ENCODE measurements at places on chromosomes 7 and 10. TPM values are rescaled to one million over a fixed set of nuclear protein-coding genes. Genes with fewer than 3 reads are reported as not detected.

GRCh38 chr10:26468291-26468690, 30.1 kb downstream of the APBB1IP start:
- DNase-seq: no peak

- DNase-seq: no peak
Measured at GRCh38 chr10:61096056-61096455, 152.1 kb upstream of the RHOBTB1 start.

DNA sequence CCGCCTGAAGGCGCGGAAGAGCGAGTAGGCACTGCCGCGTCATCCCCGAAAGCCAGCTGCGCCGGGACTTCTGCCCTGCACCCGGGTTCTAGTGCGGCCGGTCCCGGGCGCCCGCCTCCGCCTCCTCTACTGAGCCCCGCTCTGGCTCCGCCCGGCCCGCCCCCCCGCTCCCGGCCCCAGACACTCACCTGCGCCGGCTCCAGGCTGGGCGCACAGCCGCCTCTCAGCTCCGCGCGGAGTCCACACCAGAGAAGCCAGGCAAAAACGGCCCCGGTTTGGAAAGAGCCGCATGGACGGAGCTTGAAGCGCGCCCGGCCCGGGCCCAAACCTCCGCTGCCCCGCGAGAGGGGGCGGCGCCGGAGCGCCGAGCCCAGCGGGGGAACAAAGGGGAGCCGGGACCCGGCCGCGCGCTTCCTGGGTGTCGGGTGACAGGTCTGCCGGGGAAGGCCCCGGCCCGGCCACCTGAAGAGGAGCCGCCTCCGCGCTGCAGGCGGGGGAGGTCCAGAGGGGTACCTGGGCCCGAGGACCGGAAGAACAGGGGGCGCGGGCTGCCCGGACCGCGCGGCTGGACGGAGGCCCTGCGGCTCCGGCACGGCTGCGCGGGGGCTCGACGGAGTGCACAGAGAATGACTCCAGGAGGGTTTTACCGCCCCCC, 168.2 kb downstream of the NRF1 start:
- DNase-seq: peak; percentile 56

GRCh38 chr10:98994030-98994429, 241.6 kb downstream of the HPSE2 start:
- DNase-seq: no peak

DNA sequence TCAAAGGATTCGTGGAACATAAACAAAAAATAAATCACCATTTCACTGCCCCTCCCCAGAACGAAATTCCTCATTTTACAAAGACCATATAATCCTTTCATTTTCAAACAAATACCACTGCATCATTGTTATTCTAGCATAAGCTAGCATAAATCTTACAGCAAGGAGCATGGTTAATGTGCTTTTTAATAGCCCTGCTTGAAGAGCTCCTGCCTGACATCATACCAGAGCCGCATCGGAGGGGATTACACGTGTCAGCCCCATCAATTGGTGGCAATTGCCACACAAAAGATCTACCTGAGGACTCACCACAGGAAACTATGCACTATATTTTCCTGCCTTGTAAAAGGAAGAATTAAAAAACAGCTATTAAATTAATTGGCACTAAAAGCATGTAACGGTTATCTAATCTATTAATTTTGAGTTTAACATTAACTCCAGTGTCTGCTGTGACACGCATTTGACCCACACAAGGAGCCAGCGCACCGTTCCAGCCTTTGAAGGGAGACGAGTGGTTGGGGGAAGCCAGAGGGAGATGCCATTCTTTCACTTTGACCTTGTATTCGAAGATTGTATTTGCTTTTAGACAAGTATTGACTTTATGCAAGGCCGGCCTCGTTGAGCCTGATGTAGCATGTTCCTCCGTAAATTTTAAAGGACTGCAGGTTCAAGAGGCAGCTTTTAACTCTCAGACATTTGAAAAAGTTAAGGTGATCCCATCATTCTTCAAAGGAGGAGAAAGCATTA, 261.1 kb upstream of the RNF32 start:
- peak; percentile 45 for DNase-seq

- no peak for DNase-seq
Measured at GRCh38 chr10:132264306-132264950, 43.3 kb downstream of the STK32C start.

Gene SPDYE6
- total RNA-seq: not detected

- DNase-seq: peak; percentile 99
Measured at GRCh38 chr7:76317782-76318487, 15.5 kb downstream of the HSPB1 start.

GRCh38 chr10:52215745-52216361, 98.2 kb upstream of the DKK1 start:
- DNase-seq: peak; percentile 60

- DNase-seq: no peak
Measured at GRCh38 chr10:23978317-23978716, 230.6 kb upstream of the KIAA1217 start.

DNA sequence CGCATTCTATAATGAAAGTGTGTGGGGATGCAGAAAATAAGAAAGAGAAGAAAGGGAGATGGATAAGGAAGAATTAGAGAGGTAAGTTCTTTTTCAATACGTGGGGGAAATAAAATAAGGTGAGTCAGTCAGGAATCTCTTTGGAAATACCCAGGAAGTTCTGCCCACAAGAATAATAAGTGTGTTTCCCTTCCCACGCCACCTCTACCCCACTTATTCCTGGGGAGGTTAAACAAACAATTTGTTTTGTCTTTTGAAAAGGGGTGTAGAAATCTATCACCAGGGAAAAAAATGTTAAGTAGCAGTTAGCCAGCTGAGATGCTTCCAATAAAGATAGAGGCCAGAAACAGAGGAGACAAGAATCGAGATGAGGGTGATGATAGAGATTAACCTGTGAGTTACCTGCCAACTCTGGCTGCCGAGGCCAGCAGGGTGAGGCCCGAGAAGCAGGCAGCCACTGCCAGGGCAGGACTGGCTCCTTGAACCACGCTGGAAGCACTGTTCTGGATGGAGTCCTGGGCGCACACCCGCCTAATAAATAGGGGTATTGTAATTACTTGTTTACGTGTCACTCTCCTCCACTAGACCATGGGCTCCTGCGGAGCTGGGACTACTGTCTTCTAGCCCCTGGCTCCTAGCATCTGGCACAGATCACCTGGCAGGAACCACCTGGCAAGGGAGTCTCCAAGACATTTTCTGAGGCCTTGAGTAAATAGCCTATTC, 191.3 kb downstream of the FGFR2 start:
- DNase-seq: no peak

GRCh38 chr7:103349805-103350204, 2.4 kb downstream of the PSMC2 start:
- no peak for DNase-seq

DNA sequence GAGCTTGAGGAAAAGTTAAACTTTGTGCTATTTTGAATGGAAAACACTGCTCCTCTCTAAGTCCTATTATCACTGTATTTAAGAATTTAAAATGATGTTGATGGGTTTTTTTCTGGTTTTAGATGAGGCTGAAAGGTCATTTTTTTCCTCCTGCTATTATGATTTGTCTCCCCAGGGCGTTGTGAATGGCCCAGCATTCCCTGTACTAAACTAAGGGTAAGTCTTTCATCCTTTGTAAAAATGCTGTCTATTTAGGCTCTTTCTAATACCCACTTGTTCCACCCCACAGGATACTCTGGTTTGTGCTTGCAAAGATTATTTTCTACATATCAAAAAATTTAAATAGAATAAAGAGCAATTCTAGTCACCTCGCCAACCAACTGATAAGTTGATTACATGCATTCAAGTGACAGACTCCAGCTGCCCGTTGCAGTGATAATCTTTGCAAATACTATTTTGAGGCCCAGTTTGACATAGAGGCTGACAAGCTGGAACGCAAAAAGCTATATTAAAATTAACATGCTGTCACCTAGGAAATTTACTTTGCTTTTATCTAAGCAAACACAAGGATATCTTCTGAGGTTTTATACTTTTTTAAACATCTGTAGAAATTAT, 222.3 kb upstream of the TMEM229A start:
- DNase-seq: peak; percentile 19

Gene PNLIPRP2
- total RNA-seq: not detected

Gene CDC14C
- not detected for total RNA-seq

DNA sequence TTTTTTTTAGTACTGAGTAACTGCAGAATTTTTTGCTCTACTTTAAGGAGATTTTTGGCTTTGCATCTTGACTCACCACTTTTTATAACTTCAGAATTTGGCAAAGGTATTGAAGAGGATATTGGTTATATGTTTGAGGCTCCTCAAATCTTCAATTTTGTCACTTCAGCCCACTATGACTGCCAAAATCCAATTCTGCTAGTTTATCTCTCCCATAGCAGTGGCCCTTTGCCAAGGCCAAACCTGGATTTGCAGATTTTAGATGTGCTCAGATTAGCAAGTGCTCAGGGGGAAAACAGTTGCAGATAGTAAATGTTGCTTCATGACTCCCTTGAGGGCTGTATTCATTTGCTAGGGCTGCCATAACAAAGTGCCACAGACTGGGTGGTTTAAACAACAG, 427.5 kb downstream of the ADRA2A start:
- DNase-seq: no peak

GRCh38 chr10:109029870-109030269, 893.4 kb downstream of the XPNPEP1 start:
- DNase-seq: no peak

DNA sequence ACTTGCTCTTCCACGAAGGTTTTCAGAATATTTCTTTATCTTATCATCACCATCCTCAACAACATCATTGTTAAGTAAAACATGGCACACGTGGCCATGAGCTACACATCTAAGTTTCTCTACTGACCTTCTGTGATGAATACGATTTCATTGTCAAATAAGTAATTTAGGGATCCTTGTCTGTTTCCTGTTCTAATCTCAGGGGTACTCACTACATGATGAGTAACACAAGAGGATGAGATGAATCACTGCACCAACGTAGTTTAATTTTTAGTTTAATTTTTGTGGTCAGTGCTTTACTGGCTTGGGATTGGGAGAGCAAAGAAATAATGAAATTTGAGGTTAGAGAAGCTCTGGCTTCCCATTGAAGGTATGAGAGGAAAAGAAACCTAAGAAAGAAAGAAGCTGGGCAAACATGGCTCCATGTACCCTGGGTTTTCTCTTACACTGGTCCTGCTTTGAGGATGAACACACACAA, 461.9 kb upstream of the KLF6 start:
- no peak for DNase-seq

- peak; percentile 46 for DNase-seq
Measured at GRCh38 chr10:13440185-13441061, 88.4 kb downstream of the BEND7 start.

GRCh38 chr10:4984971-4985594, 18.6 kb downstream of the AKR1C2 start:
- DNase-seq: no peak

DNA sequence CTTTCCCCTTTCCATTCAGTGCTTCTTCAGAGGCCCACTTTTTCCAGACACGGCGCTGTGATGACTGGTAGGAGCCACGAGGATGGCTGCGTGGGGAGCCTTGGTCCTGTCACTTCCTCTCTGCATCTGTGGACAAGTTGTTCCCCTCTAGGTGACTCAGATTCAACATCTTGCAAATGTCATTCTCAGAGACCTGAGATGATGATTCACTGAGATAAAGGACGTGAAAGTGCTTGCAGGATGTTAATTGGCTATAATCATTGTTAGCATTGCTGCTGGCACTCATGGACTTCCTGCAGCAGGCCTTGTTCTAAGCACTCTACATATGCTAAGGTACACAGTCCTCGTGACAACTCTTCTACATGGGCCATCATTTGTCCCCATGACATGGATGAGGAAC, 489.8 kb upstream of the ZMIZ1 start:
- no peak for DNase-seq

DNA sequence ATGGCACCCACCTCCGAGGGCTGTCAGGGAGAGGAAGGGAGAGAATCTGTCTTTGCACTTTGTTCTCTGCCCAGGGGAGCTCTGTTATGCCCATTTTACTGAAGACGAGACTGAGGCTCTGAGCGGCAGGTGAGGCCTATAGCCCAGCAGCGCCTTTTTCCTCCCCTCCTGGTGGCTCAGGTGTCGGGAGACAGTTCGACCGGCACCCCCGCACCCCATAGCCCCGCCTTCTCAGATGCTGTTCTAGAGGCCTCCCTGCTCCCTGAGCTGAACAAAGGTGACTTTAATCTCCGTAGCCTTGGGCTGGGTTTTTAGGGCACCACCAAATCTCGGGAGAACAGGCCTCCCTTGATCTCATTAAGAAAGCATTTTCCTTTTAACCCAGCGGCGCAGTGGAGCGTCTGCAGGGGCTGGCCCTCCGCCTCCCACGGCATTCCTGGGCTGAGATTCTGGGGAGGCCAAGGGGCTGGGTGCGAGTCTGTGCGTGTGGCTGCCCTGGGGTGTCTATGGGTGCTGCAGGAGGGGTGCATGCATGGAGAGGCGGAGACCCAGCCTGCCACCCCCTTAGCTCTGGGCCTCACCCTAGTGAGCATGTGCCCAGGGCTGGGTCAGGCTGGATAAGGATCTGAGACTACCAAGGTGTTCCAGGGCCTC, 3.3 kb downstream of the LFNG start:
- no peak for DNase-seq

- DNase-seq: peak; percentile 47
Measured at GRCh38 chr10:115171392-115171960, 78.3 kb downstream of the ATRNL1 start.

Gene LRMDA
- 40.8 TPM for total RNA-seq

DNA sequence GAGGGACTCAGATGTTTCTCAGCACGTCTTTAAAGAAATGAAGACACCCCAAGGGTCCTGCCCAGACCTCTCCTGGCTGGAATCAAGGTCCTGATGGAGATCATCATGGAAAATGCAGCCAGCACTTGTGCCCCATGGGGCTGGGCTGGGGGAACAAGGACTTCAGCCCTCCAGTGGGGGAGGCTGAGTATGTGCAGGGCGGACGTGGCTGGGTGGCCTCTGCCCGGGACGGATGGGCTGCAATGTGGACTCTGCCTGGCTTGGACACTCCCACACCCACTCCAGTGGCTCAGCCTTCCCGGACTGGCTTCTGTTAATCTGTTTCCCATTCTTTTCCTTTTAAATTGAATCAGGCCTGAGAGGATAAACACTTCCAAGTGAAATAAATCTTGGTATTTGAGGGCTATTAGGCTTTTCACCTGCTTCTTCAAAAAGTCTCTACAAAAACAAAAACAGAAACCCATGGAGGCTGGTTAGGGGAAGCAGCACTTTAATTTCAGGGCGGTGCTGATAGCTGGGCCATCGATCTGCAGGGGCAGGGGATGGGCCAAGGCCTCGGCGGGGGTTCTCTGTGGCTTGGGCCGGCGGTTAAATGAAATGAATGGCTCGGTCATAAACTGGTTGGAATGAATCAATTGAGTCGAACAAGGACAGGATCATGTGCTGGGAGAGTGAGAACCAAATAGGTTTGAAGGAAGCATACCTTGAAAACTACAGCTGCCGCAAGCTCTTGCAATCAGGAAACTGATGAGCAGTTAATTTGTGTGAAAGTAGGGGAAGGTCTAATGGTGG, 51.4 kb downstream of the ADARB2 start:
- no peak for DNase-seq

DNA sequence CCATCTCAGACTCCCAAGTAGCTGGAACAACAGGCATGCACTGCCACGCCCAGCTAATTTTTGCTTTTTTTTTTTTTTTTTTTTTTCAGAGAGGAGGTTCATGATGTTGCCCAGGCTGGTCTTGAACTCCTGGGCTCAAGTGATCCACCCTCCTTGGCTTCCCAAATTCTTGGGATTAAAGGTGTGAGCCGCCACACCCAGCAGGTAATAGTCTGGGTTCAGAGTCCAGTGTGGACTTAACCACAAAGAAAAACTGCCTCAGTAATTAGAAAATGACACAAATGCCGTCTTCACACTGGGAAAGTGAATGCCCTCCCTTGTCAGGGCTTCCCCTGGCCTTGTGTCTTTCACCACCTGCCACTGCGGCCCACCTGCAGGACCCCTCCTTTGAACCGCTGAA, 101.1 kb downstream of the RAB11FIP2 start:
- DNase-seq: no peak

Data from lung (tissue), 17 donors.